Mammary epithelial cell (primary cell): ENCODE measurements at places on chromosomes 2 and 18. TPM values are rescaled to one million over a fixed set of nuclear protein-coding genes. Genes with fewer than 3 reads are reported as not detected.

- peak; percentile 73 for DNase-seq
Observed at GRCh38 chr2:110748489-110748867, 16.1 kb downstream of the ACOXL start.

- no peak for DNase-seq
Observed at GRCh38 chr2:226575928-226576327, 223.7 kb downstream of the IRS1 start.

- no peak for DNase-seq
Observed at GRCh38 chr2:45774688-45775244, 123.3 kb downstream of the PRKCE start.

GRCh38 chr2:62814123-62814522, 108.6 kb downstream of the EHBP1 start:
- peak; percentile 43 for DNase-seq

DNA sequence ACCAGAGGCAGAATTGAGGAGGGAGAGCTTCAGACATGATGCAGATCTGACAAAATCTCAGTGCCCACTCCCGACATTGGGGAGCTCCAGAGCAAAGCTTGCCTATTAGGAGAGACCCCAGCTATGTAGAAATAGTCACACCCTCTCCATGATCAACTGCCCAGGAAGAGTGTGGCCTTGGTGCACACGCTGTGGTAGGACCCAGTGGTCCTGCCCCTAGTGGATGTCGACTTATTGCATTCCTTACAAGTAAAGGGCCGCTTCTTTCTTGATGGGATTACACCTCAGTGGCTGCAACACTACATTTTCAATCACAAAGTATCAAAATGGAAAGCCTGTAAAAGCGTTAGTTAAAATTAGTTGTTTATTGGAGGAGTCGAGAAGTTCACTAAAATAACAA, 64.2 kb downstream of the VRK2 start:
- DNase-seq, result no peak

GRCh38 chr18:22490429-22490846, 72.7 kb upstream of the CTAGE1 start:
- DNase-seq, result no peak

GRCh38 chr2:224029876-224030275, 9.2 kb downstream of the SERPINE2 start:
- peak; percentile 53 for DNase-seq

DNA sequence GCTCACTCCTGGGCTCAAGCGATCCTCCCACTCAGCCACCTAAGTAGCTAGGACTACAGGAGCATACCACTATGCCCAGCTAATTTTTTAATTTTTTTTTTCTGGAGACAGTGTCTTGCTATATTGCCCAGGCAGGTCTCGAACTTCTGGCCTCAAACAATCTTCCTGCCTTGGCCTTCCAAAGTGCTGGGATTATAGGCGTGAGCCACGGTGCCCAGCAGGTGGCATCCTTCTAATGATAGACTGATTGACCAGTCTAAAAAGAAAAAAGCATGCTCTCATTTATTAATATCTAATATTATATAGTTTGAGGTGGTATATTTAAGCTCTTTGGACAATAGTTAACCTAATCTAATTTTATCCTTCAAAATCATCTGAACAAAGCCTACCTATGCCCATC, 198.6 kb downstream of the CAMKMT start:
- DNase-seq, result no peak

DNA sequence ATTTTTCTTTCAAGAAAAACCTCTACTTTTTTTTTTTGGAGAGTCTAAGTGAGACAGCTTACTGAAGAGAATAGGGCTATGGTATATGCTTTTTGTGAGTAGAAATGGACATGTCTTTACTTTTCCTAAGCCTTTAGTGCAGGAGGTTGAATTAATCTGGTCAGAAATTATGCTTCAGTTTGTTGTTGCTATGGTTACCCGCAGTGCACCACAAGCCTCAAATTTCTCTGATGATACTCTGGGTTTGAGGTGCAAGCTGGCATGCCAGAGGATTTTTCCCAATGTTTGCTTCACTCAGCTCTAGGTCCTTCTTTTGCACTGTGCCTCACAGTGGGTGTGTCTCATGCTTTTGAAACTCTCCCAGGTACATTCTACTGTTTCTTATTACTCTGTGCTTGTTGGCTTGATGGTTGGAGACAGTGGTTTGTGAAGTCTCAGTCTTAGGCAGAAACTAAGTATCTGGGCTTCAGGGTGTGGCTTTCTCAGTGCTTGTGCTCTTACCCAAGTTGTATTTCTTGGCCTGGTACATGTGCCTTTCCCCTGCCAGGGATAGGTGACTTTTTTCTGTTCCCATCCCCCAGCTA, 278.3 kb downstream of the RBM43 start:
- peak; percentile 35 for DNase-seq

DNA sequence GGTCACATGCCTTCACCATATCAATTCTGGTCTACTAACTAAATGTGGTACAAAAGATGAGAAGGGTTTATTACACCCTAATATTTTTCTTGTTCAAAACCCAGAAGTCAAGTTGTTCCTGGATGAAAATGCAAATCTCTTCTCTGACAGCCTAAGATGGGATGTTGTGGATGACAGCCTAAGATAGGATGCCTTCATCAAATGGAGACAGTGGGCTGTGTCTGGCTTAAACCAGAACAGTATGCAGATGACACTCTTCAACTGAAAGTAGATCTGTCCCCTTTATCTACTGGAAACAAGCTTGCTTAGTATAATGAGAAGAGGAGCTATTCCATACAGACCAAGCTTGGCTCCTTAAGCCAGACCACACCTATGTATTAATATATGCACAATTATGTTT, 17.7 kb downstream of the NXPH2 start:
- no peak for DNase-seq

GRCh38 chr2:230975927-230976326, 20.0 kb upstream of the SPATA3 start:
- no peak for DNase-seq

- DNase-seq, result no peak
Observed at GRCh38 chr2:54271843-54272627, 16.0 kb upstream of the TSPYL6 start.

DNA sequence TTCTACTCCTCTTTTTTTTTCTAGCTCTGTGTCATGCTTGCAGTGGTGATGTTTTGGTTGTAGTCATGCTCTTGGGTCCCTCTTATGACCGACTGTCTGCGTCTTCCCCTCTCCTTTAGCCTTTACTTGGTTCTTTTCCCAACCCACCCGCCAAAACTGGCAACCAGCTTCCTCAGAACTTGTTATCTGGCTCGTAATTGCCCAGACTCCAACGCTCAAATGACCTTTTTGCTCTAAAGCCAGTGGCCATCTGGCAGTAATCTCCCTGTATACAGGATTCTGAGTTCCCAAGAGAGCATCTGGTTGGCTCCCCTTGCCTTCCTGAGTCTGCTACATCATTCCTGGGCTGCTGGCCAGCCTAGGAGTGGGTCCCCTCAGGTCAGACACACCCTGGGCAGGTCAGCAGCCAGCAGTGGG, 147.2 kb downstream of the MGAT5 start:
- DNase-seq, result no peak

DNA sequence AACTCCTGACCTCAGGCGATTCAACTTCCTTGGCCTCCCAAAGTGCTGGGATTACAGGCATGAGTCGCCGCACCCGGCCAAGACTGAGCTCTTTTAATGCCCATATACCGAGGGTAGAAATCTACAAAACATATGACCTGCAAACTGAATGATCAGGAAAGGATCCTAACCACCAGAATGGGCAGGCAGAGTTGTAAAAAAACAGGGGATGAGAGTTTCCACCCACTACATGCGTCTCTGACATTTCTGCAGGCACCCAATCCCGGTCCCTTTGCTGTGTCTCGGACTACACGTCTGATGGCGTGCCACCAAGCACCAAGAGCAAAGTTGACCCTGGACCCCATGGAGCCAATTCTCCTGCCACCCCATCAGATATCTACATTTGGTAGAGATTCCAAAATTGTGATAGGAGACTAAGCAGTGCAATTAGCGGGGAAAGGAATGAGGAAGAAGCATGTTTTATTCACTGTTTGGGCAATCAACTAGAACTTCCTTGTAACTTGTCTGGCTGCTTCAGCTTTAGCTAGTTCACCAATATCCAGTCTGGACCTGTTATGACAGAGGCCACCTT, 74.1 kb downstream of the ATP8B1 start:
- DNase-seq, result peak; percentile 78

GRCh38 chr2:112714331-112714730, 6.5 kb upstream of the NT5DC4 start:
- DNase-seq, result no peak

- DNase-seq, result peak; percentile 17
Observed at GRCh38 chr2:196453613-196454047, 185.9 kb upstream of the CCDC150 start.

- DNase-seq, result peak; percentile 64
Observed at GRCh38 chr18:77223653-77224052, 26.0 kb upstream of the GALR1 start.

- DNase-seq, result no peak
Observed at GRCh38 chr2:38294597-38294996, 82.5 kb downstream of the ATL2 start.

DNA sequence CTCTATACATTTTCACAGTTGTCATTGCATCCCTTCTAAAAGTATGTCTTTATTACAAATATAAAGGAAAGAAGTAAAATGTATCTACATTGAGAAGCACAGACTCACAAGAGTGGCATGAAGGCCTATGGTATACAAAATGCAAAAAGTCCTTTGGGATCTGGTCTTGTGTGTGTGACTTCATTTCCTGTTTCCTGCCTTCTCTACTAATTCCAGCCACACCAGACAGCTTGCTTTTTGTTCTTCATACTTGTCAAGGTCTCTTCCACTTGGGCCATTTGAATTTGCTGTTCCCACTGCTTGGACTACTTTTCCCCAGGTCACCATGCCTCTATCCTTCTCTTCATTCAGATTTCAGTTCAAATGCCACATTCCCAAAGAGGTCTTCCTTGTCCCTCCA, 6.7 kb upstream of the PNO1 start:
- DNase-seq, result no peak

The FANCL gene
- 7.8 and 18.6 TPM in 2 replicates for total RNA-seq

The SCYGR4 gene
- total RNA-seq, result not detected in 2 replicates

The TUBA3E gene
- total RNA-seq, result not detected

The CXCR1 gene
- under 0.01 TPM for total RNA-seq

The SATB2 gene
- total RNA-seq, result 7.5 TPM
